ENCODE measurements at places on chromosomes 4 and X.

DNA sequence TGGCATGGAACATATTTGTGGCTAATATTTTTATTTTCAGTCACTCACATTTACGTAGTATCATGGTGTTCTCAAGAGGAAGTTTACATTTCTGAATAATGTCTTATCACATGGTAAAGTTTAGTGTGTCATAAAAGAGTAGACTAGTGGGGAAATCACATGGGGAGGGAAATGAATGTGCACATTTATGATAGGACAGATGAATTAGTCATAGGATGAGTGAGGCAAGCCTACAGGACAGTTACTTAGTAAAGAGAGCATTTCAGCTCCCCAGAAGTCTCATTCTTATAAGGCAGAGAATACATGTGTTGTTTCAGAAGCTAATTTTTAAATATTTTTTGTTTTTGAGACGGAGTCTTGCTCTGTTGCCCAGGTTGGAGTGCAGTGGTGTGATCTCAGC, 6.2 kb downstream of the GK start:
- H3K27me3 ChIP-seq, result no peaks in the 10 kb centered on the region
- no peak overlapping the region for H3K27ac ChIP-seq
- H3K4me3 ChIP-seq, result no peak overlapping the region
- H3K4me1 ChIP-seq, result peaks cover 10% of the 10 kb centered on the region
- no peak for DNase-seq

DNA sequence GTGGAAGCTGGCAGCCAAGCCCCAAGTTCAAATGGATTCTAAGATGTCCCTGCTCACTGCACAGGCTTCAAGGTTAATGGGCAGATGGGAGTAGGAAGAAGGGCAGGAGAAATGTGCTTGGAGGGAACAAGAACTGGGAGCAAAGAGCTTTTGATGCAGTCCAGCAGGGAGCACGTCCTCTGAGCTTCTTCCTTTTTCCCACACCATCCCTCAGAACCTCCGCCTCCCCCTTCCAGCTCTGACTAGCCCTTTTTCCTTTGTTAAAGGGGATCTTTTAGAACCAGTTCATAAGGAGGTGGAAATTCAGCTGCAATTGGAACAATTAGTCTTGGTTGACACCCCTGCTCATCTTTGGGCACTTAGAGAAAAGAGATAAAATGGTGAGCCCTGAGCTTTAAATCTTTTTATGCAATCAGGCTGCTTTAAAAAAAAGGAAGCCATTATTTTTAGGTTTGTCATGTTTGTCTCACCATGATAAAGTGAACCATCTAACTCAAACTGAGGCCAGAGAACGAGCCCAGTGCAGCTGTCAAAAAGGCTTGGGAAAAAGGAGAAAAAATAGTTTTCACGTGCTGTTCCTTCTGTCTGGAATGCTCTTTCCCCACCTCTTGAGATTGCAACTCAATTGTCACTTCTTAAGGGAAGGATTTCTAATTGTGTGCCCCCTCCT, 135.8 kb upstream of the IL1RAPL2 start:
- H3K36me3 ChIP-seq, result no peaks in the 10 kb centered on the region
- DNase-seq, result no peak
- H3K4me1 ChIP-seq, result no peaks in the 10 kb centered on the region
- no peak overlapping the region for H3K27ac ChIP-seq
- no peak overlapping the region for H3K4me3 ChIP-seq

DNA sequence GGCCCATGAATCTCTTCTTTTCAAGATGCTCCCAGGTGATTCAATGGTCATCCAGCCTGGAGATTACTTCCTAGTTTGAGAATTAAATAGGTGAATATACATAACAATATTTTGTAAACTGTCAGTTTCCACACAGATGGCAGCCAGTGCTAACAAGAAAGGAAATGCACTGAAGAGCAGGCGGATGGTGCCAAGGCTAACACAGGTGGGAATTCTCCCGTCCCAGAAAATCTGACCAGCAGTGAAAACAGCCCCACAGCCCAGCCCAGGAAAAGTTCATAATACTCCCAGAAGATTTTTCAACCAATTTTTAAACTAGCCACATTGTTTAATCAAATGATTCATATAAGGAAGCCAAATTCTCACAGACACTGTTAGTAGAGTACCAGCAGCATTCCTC, 387.2 kb upstream of the GATB start:
- H3K4me3 ChIP-seq, result no peak overlapping the region
- H3K4me1 ChIP-seq, result no peaks in the 10 kb centered on the region
- H3K27ac ChIP-seq, result no peak overlapping the region
- H3K36me3 ChIP-seq, result no peaks in the 10 kb centered on the region
- H3K27me3 ChIP-seq, result no peaks in the 10 kb centered on the region
- DNase-seq, result no peak

DNA sequence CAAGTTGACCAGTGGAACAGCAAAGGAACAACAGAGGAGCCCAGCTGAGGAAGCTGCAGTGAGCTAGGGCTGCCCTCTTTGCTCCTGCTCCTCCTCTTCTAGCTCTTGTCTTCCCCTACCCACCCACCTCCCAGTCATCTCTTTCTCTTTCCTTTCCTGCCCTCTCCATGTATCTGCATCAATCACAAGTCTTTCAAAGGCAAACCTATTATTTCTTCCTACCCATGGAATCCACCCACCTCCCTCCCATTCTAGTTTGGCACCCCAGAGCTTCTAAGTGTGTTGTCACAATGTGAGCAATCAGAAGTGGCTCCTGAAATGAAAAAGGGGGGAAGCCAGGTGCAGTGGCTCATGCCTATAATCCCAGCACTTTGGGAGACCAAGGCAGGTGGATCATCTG, 69.3 kb downstream of the TSC22D3 start:
- no peaks in the 10 kb centered on the region for H3K36me3 ChIP-seq
- H3K27ac ChIP-seq, result no peak overlapping the region
- no peak overlapping the region for H3K4me3 ChIP-seq
- no peaks in the 10 kb centered on the region for H3K27me3 ChIP-seq

DNA sequence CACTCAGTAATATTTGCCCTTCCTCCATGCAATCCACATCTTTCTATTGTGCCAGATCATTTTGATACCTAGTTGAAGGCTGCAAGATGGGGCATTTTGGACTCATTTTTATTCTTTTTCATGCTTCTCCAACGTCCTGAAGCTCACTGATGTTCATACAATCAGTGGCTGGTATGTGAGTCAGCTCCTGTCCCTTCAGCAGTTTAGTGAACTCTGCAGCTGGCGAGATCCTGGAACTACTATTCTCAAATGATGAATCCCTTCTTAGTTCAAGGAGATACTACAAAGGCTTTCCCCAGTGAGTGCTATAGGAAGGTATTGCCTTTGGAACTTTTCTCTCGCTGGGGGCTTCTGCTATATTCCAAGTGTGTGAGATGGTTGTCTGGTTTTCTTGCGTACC, 9.6 kb upstream of the CCDC149 start:
- no peaks in the 10 kb centered on the region for H3K4me1 ChIP-seq
- no peak overlapping the region for H3K27ac ChIP-seq
- no peak overlapping the region for H3K4me3 ChIP-seq
- DNase-seq, result no peak
- H3K36me3 ChIP-seq, result no peaks in the 10 kb centered on the region

DNA sequence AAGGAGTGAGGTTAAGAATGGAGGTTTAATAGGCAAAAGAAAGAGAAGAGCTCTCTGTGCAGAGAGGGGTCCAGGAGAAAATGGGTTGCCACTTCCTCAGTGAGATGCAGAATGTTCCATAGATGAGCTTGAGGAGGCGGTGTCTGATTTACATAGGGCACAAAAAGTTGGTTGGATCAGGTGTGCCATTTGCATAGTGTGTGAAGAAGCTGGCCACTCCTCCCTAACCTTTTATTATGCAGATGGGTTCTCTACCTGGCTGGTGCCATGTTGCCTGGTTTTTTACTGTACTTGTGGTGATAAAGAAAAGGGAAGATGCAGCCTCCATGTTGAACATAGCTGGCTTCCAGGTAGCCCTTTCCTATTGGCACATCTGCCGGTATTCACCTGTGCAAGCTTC, 27.3 kb downstream of the SUPT20HL1 start:
- H3K4me1 ChIP-seq, result no peaks in the 10 kb centered on the region
- no peak overlapping the region for H3K4me3 ChIP-seq
- DNase-seq, result no peak
- H3K27ac ChIP-seq, result no peak overlapping the region
- no peaks in the 10 kb centered on the region for H3K36me3 ChIP-seq

DNA sequence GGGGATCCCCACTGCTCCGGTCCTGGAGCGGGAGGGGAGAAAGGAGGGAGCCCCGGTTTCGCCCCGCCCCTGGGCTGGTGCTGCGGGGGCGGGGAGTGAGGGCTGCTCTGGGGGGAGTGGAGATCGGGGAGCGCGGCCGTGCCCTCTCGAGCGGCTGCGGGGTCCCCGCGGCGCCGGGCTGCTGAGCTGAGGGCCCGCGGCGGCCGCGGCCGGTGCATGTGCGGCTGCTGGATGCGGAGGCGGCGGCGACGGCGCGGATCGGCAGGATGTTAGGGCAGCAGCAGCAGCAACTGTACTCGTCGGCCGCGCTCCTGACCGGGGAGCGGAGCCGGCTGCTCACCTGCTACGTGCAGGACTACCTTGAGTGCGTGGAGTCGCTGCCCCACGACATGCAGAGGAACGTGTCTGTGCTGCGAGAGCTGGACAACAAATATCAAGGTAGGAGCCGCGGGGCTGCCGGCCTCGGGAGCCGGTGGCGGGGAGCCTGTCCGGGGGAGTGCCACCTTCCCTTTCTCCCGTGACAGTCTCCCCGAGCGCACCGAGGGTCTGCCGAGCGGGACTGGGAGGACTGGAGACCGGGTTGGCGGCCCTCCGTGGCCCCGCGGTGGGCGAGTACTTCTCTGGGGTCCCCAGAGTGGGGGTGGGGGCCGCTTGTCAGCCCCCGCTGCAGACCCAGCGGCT, at the start of gene ING2:
Gene ING2 (plus strand): TSS at position 129 of the 681 bp plus-strand sequence. CDS start 138 bp downstream, at position 267.
- H3K4me1 ChIP-seq, result peaks cover 19% of the 10 kb centered on the region
- H3K27me3 ChIP-seq, result no peaks in the 10 kb centered on the region
- H3K36me3 ChIP-seq, result no peaks in the 10 kb centered on the region
- peak within 1 kb of the TSS; percentile 90 for H3K27ac ChIP-seq

GRCh38 chr4:105461221-105461620, 12.6 kb downstream of the PPA2 start:
- no peaks in the 10 kb centered on the region for H3K27me3 ChIP-seq
- no peaks in the 10 kb centered on the region for H3K36me3 ChIP-seq
- no peak overlapping the region for H3K4me3 ChIP-seq

- no peak overlapping the region for H3K27ac ChIP-seq
- H3K27me3 ChIP-seq, result no peaks in the 10 kb centered on the region
- H3K4me3 ChIP-seq, result no peak overlapping the region
- no peaks in the 10 kb centered on the region for H3K4me1 ChIP-seq
- no peaks in the 10 kb centered on the region for H3K36me3 ChIP-seq
Observed at GRCh38 chrX:79524642-79525041, 157.5 kb upstream of the ITM2A start.

Data from CD4-positive, alpha-beta memory T cell (primary cell).